ENCODE measurements at places on chromosomes 6 and 20.
A peak's percentile ranks its signal among the peaks of the same experiment; 100 is the strongest.

GRCh38 chr20:19594896-19595295 is 163.2 kb upstream of the RIN2 start:
- DNase-seq: no peak

- DNase-seq: no peak
Measured at GRCh38 chr6:134866563-134866962, 83.3 kb downstream of the ALDH8A1 start.

- no peak for DNase-seq
Measured at GRCh38 chr20:47774131-47774777, 11.0 kb downstream of the SULF2 start.

GRCh38 chr6:81456416-81456815 is 296.1 kb downstream of the TENT5A start:
- no peak for DNase-seq

DNA sequence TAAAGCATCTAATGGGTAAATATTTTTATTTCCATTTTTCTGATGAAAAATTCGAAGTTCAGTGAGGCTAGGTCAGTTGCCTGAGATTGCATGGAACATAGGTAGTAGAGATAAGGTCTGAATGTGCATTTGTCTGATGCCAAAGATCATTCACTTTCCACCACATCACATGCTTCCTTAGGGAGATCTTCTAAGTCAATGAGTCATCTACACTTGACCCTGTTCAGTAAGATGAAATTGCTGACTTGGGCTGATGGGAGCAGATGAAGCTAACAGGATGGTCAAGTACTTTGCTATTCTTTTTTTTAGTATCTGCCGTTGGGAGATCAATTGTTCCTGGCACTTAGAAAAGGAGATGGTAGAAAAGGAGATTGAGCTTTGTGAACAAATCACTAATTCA is 511.3 kb downstream of the PHF3 start:
- no peak for DNase-seq

GRCh38 chr6:73951183-73951582 is 255.2 kb downstream of the CD109 start:
- DNase-seq: no peak

DNA sequence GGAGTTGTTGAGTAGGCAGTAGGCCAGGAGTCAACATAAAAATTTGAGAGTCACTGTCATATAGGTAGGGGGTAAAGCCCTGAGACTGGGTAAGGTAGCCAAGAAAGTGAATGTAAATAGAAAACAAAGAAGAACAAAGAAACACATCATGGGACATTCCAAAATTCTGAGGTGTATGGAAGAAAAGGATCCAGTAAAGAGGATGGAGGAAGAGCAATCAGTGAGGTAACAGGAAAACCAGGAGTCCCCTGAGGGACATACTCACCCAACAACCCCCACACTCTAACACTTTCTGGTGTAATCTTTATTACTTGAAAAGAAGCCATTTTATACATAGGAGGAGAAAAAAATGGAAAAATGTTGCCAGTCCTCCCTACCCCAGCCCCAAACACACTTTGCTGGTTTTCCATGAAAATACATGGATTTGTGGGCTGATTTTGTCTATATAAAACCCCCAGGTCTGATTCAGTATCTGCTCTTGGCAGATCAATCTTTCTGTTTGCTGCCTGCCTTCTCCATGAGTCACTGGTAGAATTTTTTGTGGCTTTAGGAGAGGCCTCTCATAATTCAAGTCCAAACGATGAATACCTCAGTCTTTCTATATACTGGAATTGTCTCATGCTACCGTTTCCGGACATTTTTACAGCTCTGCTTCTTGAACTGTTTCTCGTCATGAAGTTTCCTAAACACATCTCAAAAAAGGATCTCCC is 271.4 kb upstream of the MAN1A1 start:
- peak; percentile 66 for DNase-seq

- no peak for DNase-seq
Measured at GRCh38 chr6:39520411-39520810, 197.9 kb upstream of the KCNK16 start.

DNA sequence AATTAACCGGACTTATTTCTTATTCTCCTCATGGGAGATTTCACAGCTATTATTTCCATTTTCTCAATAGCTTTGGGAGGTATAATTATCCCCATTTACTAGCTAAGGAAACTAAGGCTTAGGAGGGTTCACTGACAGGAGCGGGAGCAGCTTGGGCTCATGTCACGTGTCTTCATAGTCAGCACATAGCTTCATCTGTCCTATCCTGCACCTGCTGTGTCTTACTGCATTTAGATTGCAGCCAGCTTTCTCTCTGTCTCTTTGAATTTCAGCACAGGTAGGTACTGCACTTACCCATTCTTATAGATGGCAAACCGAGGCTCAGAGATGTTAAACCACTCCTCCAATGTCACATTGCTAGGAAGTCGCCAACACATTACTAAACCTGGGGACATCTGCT is 839.9 kb downstream of the MAFB start:
- DNase-seq: no peak

DNA sequence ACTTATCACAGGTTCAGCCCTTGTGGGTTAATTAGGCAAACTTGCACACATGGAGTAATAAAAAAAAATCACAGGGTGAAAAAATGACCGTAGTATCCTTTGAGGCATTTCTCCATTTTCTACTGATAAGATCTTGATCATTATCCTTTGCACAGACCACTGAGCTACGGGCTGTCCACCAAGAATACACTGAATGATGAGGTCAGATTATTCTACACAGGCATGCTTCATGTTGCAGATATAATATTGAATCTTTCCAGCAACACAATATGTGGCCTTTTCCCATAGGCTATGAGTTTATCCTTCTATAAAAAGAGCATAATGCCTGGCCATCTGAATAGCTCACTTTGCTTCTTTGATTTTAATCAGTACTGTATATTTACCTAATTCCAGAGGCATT is 168.9 kb downstream of the FRK start:
- no peak for DNase-seq

DNA sequence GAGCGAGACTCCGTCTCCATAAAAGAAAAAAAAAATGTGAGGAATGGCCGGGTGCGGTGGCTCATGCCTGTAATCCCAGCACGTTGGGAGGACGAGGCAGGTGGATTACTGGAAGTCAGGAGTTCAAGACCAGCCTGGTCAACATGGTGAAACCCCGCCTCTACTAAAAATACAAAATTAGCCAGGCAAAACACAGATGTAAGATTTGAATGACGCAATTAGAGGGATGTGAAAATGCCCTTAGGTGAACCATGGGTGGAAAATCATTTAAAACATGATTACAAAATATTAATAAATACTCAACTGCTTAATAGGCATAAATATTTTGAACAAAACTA is 20.9 kb downstream of the COL9A3 start:
- no peak for DNase-seq

GRCh38 chr6:43862925-43863324 is 92.9 kb downstream of the VEGFA start:
- no peak for DNase-seq

- DNase-seq: no peak
Measured at GRCh38 chr6:102981490-102982015, 1588.0 kb downstream of the GRIK2 start.

- DNase-seq: no peak
Measured at GRCh38 chr6:39686976-39687375, 38.2 kb downstream of the KIF6 start.

GRCh38 chr20:34213213-34213612 is 28.0 kb upstream of the ASIP start:
- no peak for DNase-seq

- no peak for DNase-seq
Measured at GRCh38 chr20:1440024-1440423, 26.6 kb downstream of the NSFL1C start.

GRCh38 chr20:13342469-13343242 is 121.6 kb downstream of the ISM1 start:
- DNase-seq: no peak

DNA sequence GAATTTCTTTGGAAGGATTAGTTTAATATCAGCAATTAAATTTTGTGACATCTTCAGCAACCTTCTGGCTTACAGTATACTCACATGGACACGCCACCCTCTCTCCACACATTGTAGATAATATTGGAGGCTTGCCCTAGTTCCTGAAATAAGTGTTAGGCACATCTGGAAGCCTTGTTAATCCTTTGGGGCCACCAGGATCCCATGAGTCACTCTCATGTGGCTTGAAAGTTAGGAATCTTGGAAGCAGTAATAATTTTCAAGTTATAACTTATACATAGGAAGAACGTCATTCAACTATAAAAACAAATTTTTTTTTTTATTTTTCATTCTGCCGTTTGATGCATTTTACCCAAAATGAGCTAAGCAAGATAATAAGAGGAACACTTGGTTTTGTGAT is 20.5 kb downstream of the LAMA4 start:
- DNase-seq: peak; percentile 38

- peak; percentile 27 for DNase-seq
Measured at GRCh38 chr6:31037682-31038081, 27.4 kb downstream of the MUC22 start.

DNA sequence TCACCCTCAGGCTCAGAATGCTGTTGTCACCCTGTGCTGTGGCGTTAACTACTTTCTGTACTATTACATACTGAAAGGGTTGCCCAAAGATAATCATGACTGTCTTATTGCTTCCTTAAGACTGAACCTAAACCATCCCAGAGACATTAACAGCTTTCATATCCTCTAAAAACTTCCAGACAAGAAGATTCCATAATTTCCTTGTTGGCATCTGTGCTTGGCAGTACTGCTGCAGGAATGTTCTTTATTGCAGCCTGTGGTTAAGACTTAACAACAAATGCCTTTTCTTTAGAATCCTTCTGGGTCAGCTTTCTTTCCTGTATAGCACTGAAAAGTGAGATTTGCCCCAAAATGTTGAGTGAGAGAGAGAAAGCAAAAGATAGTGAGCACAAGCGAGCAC is 109.7 kb downstream of the GJA10 start:
- no peak for DNase-seq

- DNase-seq: no peak
Measured at GRCh38 chr6:117932676-117933075, 25.6 kb downstream of the SLC35F1 start.

GRCh38 chr6:3151691-3152090 is 5.7 kb downstream of the TUBB2A start:
- no peak for DNase-seq

DNA sequence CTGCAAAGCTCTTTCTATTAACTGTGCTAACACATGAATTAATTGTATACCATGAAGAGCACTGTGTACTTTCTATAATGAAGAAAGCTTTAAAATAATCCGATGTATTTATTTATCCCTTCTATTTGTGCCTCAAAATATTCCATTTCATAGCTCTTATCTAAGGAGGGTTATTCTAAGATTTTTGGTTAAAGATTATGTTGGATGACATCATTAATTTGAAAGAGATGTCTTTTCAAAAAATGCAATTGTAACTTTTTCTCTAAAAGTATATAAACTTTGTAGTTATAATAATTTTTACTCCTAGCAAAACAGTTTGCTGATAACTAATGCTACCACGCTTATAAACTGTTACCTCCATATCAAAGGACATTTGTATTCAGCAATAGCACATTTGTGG is 192.4 kb upstream of the HSF2 start:
- DNase-seq: no peak

GRCh38 chr6:13203145-13203544 is 125.2 kb downstream of the TBC1D7 start:
- DNase-seq: no peak

GRCh38 chr20:58694241-58695083 is 1.9 kb downstream of the NPEPL1 start:
- DNase-seq: no peak

DNA sequence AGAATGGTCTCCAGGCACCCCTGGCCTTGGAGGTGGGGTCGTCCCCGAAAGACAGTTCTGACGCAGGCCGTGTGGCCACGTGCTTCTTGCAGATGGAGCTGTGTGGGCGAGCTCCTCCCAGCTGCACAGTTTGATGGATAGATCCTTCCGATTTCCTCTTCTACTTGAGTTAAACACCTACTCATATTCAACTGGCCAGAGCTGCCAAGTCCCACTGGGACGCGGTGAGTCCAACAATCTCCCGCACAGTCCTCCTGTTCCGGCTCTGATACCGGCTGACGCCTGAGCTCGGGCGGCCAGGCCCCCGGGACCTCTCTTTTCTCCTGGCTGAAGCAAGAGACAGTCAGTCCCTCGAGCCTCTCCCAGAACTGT is 57.9 kb upstream of the DACT2 start:
- no peak for DNase-seq

GRCh38 chr6:168667428-168667805 is 226.4 kb downstream of the SMOC2 start:
- no peak for DNase-seq

- no peak for DNase-seq
Measured at GRCh38 chr6:12585497-12585958, 131.0 kb upstream of the PHACTR1 start.

DNA sequence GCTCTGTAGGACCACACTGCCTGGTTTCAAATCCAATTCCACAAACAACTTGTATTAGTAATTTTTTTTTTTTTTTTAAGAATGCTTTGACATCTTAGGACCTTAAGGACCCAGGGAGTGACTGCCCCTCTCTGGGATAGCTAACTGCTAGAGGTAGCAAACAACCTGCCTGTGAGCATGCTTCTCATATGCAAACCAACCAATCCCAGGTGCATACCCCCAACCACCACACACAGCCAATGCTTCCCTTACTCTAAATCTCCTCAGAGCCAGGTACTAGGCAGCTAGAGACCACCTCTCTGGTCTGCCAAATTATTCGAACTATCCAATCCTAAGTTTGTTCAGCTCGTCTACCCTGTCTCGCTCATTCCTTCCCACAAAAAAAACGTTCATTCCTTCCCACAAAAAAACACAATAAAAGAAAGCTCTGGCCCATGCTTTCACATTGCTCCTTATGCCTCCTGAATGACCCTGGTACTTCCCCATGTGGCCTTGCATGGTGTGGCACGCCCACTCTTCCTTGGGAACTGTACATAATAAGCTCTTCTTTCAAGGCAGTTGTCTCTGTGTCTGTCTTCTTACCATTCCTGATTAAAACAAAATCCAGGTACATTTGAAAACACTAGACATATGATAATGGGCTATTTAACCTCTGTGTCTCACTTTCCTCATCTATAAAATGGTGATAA is 6.4 kb downstream of the SERAC1 start:
- DNase-seq: no peak

GRCh38 chr20:12241065-12241464 is 323.4 kb downstream of the BTBD3 start:
- DNase-seq: no peak

GRCh38 chr20:6942266-6942665 is 174.8 kb downstream of the BMP2 start:
- DNase-seq: no peak

DNA sequence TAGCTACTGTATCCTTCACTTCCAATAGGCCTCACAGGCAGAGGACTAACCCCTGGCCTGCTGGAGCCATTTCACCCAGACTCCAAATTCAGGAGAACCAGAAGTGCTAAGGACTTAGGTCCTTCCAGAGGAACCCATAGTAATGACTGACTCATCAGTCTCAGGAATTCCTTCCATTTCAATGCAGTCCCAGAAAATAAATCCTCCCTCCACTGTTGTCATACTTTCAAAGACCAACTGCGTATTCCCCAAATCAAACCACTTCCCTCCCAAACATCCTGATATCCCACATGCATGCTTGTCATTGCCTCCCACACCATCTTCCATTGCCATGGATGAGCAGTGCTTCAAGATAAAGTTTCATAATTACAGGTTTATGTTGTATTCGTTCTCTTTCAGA is 31.8 kb upstream of the NT5E start:
- DNase-seq: no peak

- DNase-seq: no peak
Measured at GRCh38 chr6:16518265-16518664, 243.0 kb downstream of the ATXN1 start.

- no peak for DNase-seq
Measured at GRCh38 chr20:2694519-2694918, 1.9 kb downstream of the EBF4 start.

GRCh38 chr6:25312034-25312620 is 33.0 kb downstream of the CARMIL1 start:
- DNase-seq: no peak

GRCh38 chr6:118354641-118355040 is 193.5 kb upstream of the PLN start:
- no peak for DNase-seq

Measured in AG04450 (cell line).